MV-4-11 (cell line): ENCODE measurements at places on chromosomes 7 and 10.

DNA sequence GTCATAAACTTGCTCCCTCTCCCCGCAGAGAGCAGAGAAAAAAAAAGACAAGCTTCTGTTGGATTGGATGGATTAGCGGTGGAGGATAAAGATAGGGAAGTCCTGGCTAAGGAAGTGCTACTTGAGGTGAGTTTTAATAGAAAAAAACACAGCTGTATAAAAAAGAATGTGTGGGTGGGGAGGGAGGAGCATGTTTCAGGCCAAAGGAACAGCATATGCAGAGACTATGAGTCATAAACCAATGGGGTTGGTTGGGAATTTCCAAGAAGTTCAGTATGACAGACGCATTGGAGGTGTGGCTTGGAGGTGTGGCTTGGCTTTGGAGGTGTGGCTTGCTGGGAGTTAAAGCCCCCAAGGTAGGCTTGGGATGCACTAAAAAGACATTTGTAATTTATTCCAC is 103.0 kb upstream of the LSM8 start:
- peak; percentile 72 for DNase-seq

GRCh38 chr10:96021332-96021731 is 22.1 kb upstream of the CCNJ start:
- no peak for DNase-seq

DNA sequence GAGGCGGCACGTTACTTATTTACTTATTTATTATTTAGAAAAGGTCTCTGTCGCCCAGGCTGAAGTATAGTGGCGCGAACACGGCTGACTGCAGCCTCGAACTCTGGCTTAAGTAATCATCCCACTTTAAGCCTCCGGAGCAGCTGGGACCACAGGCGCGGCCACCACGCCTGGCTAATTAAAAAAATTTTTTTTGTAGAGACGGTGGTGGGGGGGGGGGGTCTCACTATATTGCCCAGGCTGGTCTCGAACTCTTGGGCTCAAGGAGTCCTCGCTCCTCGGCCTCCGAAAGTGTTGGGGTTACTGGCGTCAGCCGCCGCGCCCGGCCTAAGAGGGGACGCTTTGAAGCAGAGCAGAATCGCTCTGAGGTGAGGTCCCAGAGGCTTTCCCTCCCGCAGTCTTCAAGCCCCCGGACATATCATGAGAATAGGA is 675 bp upstream of the FRAT2 start:
- DNase-seq = no peak

DNA sequence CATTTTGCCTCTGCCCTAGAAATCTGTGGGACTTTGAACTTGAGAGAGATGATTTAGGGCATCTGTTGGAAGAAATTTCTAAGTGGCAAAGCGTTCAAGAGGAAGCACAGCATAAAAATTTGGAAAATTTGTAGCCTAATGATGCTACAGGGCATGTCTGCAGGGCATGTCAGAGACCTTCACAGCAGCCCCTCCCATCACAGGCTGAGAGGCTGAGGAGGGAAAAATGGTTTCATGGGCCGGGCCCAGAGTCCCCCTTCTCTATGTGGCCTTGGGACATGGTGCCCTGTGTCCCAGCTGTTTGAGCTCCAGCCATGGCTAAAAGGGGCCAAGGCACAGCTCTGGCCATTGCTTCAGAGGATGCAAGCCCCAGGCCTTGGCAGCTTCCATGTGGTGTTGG is 203.0 kb downstream of the STK31 start:
- no peak for DNase-seq

- no peak for DNase-seq
Measured at GRCh38 chr7:11424006-11424405, 408.0 kb downstream of the THSD7A start.

DNA sequence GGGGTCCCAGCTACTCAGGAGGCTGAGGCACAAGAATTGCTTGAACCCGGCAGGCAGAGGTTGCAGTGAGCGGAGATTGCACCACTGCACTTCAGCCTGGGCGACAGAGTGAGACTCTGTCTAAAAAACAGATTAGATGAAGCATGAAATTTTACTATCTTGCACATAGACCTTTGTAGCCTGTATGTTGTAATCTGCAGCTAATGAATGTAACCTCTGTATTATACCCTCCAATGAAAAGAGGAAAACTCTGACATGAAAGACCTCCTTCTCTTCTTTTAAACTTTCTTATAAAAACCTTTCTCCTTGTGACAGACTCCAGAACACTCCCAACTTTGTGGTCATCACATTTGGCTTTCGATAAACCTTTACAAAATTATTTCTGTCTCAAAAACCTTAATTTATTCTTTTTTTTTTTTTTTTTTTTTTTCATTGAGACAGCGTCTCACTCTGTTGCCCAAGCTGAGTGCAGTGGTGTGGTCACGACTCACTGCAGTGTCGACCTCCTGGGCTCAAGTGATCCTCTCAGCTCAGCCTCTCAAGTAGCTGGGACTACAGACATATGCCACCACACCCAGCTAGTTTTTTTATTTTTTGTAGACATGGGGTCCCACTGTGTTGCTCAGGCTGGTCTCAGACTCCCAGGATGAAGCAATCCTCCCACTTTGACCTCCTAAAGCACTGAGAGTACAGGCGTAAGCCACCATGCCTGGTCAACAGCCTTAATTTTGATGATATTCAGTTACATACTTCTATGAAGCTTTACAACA is 97.4 kb downstream of the SVOPL start:
- DNase-seq = peak; percentile 85

- DNase-seq = no peak
Measured at GRCh38 chr7:12570168-12570533, 369 bp upstream of the SCIN start.
